ENCODE measurements at places on chromosomes 2 and 18. TPM values are rescaled to one million over a fixed set of nuclear protein-coding genes. Genes with fewer than 3 reads are reported as not detected.

Gene ADD2
- 20.1 TPM for total RNA-seq

Gene PAX8
- 1.6 TPM for total RNA-seq

Gene GTF2A1L
- total RNA-seq = not detected

Gene C1GALT1C1L
- total RNA-seq = 1.1 TPM

Gene SLC11A1
- 0.16 TPM for total RNA-seq

Gene TANC1
- 17.0 TPM for total RNA-seq
